ENCODE measurements at places on chromosomes 2 and 18. TPM values are rescaled to one million over a fixed set of nuclear protein-coding genes. Genes with fewer than 3 reads are reported as not detected.

- no peak for DNase-seq
Measured at GRCh38 chr2:95058989-95059641, 33.6 kb downstream of the MAL start.

GRCh38 chr2:142734770-142735169 lies 142.7 kb upstream of the KYNU start:
- DNase-seq, result peak; percentile 12

DNA sequence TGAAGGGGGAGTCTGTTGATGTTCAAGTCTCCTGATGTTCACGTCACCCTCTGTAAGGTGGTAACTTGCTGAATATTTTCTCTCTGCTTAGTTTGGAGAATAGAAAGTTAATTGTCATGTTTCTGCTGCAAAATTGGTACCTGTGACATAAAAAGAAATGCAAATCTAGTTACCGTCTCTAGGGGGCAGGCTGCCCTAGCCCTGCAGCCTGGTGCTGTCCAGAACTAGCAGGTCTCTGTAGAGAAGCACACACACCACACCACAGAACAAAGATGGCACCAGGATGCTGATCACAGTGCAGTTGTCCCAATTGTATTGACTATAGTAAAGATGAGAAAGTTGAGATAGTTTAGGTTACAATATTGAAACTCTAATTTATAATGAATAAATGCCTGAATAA lies 47.0 kb downstream of the SLC9A4 start:
- DNase-seq, result peak; percentile 6

DNA sequence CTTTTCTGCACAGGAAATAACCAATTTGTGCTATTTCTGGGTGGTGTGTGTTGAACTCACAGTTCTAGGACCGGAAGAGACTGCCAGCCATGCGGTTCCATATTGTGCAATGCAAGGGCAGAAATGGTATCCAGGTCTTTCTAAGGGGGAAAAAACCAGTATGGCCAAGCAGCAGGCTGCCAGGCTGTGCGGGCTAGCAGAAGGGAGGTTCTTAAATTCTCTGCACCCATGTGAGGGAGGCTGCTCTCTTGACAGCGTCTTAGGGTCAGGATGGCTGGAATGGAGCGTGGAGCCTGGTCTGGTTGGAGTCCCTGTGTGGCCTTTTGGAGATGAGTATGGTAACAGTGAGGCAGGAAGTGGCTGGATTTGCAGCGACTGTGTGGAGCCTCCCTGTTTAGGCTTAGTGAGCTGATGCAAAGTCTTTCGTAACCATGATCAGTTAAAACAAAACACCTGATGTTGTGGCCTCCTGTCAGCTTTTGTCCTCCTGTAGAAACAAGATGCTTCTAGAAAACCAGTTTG lies 52.6 kb downstream of the NCK2 start:
- DNase-seq, result peak; percentile 55

The AFF3 gene
- 2.6 TPM for total RNA-seq

The EFEMP1 gene
- total RNA-seq, result 128 TPM

The REG1B gene
- total RNA-seq, result not detected
